ENCODE measurements at places on chromosomes 4 and X.

- no peak for DNase-seq
Observed at GRCh38 chr4:129808242-129808641, 712.3 kb downstream of the C4orf33 start.

DNA sequence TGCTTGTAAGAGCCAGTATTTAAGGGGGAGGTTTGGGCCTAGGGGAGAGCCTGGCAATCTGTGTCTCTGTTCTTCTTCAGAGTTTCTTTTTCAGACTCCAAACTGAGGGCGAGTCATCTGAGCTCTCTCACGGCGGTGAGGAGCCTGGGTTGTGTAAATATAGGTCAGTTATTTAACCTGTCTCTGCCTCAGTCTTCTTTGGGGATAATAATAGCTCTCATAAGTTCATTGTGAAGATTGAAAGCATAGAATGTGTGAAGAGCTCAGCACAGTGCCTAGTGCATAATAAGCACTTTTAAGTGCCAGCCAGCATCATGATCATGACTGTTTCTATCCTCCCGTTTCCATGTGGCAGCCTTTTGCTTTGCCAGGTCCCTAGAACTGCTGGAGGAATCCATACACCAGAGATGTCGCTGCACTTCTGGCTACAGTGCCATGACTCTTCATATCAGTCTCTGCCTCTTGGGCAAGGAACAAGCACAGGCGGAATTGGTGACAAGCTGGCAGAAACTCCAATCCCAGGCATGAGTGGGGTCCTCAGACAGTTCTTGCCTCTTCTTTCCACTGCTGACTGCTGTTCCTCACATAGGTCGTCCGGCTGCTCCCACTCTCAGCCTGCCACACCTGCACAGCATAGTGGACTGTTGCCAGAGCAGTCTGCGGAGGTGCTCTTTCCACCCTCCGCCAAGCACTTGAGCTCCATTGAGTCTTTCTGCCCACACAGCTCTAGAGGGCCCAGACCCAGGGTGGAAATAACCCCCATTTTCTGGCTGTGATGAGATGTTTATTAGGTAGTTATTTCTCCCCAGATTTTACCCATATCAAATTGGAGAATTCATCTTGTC is 103.7 kb upstream of the MAML3 start:
- DNase-seq, result no peak

GRCh38 chr4:183841001-183841400 is 64.1 kb upstream of the STOX2 start:
- no peak for DNase-seq

- DNase-seq, result no peak
Observed at GRCh38 chr4:21888195-21888976, 60.2 kb downstream of the KCNIP4 start.

GRCh38 chrX:16210061-16210460 is 42.8 kb downstream of the MAGEB17 start:
- DNase-seq, result no peak

DNA sequence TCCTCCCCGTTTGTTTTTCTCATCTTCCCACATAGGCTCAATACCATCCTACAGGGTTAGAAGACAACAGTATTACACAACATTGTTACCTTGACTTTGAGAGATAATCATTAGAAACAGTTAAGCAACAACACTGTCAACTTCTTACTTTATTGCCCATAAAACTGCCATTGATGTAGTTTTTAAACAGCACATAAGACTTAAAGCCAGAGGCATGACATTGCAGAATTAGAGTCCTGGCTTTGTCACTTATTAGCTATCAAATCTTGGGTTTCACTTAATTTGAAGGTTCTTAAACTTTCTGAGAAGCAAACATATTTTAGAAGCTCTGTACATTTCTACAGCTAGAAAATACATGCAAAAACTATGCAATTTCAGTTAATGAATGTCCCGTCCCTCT is 41.8 kb downstream of the EIF4E start:
- DNase-seq, result no peak

GRCh38 chrX:47690175-47690574 is 31.2 kb upstream of the UXT start:
- DNase-seq, result no peak

- no peak for DNase-seq
Observed at GRCh38 chr4:168409089-168409801, 71.0 kb downstream of the DDX60L start.

GRCh38 chr4:147815741-147816140 is 83.9 kb downstream of the ARHGAP10 start:
- no peak for DNase-seq

DNA sequence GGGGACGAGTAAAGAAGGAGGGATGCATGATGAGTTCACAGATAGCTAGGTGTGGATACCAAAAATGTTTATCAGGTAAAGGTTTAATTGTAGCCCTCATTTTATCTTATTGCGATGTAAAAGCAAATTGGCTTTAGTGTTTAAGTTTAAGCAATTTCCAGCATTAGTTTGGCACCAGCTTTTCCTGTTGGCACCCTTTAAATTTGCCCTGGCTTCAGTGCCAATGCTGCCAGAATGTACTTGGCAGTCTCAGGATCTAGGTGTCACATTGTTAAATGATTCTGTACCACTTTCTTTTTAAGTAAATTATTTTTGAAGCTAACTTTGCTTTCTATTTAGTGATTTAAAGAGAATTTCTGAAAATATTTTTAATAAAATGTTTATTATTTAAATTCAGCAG is 681.8 kb downstream of the PCDH18 start:
- DNase-seq, result no peak

DNA sequence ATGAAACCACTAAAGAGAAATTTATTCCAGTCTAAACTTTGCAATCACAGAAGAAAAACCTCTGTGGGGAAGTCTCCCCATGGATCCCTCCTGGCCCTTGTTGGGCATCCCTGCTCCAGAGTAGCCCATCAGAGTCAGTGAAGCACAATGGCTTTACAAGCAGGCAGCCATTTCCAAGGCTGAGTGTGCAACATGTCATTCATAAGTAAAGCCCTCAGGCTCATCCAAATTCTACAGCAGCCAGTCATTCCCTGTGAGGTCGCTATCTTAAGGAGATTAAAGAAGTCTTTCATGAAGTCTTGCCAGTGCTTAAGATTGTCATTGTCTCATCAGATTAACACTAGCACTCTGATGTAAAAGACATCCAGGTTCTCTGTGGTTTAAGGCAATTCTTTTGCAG is 17.0 kb upstream of the MAPK10 start:
- no peak for DNase-seq

DNA sequence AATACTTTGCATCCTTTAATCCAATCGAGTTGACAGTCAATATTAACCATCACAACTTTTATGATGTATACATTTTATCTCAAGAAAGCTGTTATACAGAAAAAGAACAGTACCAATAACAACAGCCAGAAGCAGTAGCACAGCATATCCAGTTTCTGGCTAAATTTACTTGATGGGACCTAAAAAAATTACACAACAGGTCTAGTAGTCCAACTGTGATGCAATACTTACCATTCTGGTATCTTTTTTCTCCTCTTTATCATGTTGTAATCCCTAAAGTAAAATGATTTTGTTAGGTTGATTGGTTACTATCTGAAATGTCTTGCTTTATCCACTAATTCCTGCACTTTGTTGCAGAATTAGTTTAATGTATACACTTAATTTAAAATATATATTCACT is 1150.6 kb downstream of the FAT4 start:
- DNase-seq, result no peak

DNA sequence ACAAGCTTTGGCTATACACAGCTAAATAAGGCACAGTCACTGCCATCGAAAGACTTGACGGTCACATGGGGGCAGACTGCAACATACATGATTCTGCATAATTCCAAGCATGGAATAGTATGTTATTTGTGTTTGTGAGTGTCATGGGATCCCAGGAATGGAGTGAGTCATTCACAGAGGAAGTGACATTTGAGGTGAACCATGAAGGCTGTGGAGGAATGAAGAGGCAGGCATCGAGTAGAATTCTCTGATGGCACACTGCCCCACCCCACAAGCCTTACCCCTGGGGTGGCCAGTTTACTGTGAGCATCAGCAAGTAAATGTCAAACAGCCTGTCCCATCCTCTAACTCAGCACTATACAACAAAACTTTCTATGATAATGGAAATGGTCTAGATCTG is 619.7 kb downstream of the MID1IP1 start:
- no peak for DNase-seq

DNA sequence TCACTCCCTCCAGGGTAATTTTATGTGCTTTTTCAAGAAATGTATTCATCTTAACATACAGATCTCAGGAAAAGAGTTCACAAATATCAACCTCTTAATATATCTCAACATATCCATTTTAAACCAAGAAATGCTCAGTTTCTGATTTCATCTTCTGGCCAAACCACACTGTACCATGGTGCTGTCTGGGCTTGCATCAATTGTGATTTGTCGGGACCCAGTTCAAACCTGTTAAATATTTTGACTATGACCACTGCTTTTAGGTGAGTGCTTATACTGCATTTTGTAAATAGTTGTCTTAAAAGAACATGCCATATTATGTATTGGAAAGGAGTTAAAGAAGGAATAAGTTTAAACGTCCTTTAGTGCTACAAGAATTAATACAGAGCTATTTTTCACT is 352.1 kb downstream of the SPOCK3 start:
- DNase-seq, result no peak

GRCh38 chr4:80206521-80207171 is 9.3 kb downstream of the PRDM8 start:
- DNase-seq, result no peak

- DNase-seq, result no peak
Observed at GRCh38 chrX:41875142-41875541, 48.2 kb downstream of the CASK start.

DNA sequence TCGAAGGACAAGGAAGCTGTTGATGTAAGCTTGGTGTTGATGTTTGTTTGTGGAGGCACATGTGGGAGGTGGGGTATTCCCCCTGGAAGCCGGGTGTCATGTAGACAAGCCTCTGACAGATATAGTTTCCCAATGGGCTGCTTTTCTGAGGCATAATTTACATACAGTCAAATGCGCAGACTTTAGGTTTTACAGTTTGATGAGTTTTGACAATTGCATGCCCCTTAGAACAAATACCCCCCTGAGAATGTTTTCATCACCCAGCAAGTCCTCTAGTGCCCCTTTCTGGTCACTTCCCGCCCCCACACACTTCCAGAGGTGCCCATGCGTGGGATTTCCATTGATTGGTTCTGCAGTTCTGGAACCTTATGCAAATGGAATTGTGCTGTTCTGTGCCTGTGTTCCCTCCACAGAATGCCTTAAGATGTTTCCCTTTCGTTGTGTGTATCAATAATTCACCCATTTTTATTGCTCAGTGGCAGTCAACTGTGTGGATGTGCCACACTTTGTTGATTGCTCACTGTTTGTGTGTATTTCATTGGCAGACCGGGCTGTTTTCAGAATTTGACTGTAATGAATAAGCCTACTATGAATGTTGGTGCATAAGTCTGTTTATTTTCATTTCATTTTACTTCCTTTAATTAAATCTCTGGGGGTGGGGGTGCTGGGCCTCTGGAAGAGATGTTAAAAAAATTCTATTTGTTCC is 8.5 kb downstream of the EVC start:
- DNase-seq, result no peak

- no peak for DNase-seq
Observed at GRCh38 chr4:30833206-30833605, 113.0 kb downstream of the PCDH7 start.

GRCh38 chr4:16329125-16329796 is 103.0 kb upstream of the TAPT1 start:
- no peak for DNase-seq

GRCh38 chr4:184473499-184474262 is 669 bp downstream of the IRF2 start:
- DNase-seq, result peak; percentile 67

DNA sequence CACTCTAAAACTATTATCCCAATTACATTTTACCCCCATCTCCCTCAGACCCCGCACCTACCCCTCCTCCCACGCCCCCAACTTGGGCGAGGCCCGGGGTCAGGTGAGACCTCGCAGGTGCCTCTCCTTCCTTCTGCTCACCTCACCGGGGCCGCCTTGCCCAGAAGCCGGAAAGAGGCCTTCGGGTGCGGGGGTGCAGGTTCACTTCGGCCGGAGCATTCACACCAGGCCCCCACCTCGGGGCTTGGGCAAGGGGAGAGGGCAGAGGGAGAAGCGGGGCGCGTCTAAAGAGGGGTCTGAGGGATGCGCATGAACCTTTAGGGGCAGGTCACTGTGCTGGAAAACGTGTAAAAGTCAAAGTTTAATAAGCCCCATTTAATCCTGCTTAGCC is 427 bp downstream of the ZNF182 start:
- DNase-seq, result no peak

- DNase-seq, result no peak
Observed at GRCh38 chr4:146407669-146408084, 114.1 kb downstream of the SLC10A7 start.

DNA sequence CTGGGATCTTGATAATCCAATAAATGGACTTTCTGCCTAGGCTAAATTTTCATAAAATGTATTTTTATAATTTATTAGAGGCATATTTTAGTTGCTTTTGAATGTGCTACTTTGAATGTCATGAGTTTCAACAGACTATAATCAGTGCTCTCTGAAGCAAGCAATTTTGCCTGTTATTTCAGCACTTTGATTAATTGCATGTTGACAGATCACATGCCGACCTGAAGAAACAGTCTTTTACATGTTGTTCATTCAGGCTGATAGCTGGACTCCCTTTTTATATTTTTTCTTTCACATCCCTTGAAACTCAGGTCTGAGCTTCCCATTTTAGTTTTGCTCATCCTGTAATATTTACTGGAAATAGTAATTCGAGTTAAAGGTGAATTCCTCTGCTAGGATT is 341.0 kb downstream of the NAP1L3 start:
- no peak for DNase-seq

GRCh38 chrX:2650865-2651264 is 40.2 kb upstream of the CD99 start:
- no peak for DNase-seq

DNA sequence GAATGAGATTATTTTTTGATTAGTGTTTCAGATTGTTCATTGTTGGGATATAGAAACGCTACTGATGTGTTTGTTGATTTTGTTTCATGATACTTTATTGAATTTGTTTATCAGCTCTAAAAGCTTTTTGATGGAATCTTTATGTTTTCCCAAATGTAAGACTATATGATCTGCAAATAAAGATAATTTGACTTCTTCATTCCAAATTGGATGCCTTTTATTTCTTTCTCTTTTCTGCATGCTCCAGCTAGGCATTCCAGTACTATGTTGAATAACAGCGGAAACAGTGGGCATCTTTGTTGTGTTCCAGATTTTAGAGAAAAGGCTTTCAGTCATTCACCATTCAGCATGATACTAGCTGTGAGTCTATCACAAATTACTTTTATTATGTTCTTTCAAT is 21.8 kb downstream of the SPANXN4 start:
- DNase-seq, result no peak

DNA sequence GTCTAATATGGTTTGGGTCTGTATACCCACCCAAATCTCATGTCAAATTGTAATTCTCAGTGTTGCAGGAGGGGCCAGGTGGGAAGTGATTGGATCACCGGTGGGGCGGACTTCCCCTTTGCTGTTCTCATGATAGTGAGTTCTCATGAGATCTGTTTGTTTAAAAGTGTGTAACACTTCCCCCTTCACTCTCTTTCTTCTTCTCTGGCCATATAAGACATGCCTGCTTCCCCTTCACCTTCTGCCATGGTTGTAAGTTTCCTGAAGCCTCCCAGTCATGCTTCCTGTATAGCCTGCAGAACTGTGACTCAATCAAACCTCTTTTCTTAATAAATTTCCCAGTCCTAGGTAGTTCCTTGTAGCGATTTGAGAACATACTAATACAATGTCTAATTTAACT is 19.7 kb upstream of the SCRG1 start:
- DNase-seq, result peak; percentile 73

- DNase-seq, result no peak
Observed at GRCh38 chr4:81408341-81408740, 63.4 kb downstream of the RASGEF1B start.

GRCh38 chrX:45233531-45233930 is 32.9 kb upstream of the DIPK2B start:
- DNase-seq, result no peak

Data from KBM-7 (cell line).